Stimulated activated CD4-positive, alpha-beta T cell treated with anti-CD3 and anti-CD28 coated beads, Interleukin-4, amount 100 ng/mL, for 24 hours (primary cell): ENCODE measurements at places on chromosomes 3 and 15.

GRCh38 chr3:37987315-37987697 lies 3.3 kb upstream of the VILL start:
- no peak for DNase-seq

- no peak for DNase-seq
Observed at GRCh38 chr15:43094416-43095030, 11.3 kb downstream of the UBR1 start.

DNA sequence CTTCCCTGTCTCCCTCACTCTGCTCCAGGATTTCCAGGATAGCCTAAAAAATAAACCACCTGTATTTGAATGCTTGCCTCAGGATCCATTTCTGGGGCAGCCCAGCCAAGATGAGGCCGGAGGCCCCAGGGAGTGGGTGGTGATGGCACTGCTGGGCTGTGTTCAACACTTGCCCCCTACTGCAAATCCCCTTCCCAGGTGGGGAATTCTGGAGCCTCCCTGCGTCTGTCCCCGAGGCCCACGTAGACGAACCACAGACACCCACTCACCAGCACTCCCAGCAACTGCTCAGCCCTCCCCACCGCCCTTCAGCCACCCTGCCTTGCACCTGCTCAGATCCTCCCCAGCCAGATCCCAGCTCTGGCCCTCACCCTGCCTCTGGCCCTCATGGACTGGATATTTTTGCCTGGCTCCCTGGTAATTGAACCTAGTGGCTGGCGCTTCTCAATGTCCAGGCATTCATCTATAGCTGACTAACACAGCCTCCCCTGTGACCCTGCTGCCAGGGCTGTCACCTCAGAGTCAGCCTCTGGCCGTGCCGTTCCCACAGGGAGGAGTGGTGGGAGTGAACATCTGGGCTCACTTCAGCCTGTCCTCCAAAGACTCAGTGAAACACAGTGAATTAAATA lies 17.1 kb upstream of the EPB42 start:
- no peak for DNase-seq

- DNase-seq = no peak
Observed at GRCh38 chr3:192156382-192156781, 571.0 kb downstream of the FGF12 start.

DNA sequence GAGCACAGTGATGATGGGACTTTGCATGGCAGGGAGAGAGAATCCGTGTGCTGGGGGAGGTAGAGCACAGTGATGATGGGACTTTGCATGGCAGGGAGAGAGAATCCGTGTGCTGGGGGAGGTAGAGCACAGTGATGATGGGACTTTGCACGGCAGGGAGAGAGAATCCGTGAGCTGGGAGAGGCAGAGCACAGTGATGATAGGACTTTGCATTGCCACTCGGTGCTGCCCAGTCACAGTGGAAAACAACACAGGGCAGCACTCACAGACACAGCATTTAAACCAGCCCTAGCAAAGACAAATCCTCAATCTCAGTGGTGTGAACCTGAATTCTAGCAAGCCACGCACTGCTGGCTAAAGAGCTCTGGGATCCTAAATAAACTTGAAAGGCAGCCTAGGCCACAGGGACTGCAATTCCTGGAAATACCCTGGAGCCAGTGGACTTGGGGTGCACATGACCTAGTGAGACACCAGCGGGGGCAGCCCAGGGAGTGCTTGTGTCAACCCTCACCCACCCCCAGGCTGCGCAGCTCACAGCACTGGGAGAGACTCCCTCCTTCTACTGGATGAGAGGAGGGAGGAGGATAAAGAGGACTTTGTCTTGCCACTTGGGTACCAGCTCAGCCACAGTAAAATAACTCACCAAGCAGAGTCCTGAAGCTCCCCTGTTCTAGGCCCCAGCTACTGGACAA lies 23.4 kb upstream of the TNK2 start:
- no peak for DNase-seq

DNA sequence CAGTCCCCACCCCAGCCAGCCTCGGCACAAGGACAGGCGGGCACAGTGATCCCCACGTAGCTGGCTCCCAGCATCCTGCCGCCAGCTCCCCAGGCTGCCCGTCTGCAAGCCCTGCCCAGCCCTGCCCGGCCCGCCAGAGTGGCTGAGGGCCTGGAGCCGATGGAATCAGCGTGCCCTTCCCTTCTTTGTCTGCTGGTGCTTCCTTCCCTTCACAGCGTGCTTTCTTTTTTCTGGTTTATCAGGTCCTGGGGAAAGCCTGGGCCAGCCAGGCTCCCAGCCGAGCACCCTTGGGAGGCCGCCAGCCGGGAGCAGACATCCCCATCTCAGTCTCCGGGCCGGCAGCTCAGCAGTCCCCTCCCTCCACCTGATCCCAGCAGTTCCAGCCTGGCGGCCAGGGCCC lies 54.7 kb upstream of the SMAD6 start:
- DNase-seq = no peak

DNA sequence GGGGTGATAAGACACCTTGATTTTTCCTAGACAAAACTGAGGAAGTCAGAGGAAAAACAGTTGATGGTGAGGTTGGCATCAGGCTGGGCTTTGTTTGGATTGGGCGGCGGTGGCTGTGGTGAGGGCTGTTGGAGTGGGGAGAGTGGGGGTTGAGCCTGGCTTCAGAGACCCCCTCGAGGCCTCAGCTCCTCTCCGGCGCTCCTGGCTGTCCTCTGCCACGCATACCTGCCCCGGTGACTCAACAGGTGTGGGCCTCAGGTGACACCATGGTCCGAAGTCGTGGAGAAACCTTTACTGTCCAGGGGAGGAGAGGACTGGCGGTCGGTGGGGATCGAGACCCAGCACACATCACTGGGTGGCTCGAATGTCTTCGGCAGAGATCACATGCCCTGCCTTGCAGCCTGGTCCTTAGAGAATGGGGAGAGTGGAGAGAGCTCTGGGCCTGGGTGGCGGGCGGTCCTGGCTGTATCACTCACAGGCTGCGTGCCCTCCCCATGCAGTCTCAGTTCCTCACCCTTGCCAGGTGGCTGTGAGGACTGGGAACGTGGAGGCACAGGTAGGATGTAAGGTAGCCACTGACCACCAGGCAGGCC lies 2.6 kb downstream of the APBA2 start:
- no peak for DNase-seq

DNA sequence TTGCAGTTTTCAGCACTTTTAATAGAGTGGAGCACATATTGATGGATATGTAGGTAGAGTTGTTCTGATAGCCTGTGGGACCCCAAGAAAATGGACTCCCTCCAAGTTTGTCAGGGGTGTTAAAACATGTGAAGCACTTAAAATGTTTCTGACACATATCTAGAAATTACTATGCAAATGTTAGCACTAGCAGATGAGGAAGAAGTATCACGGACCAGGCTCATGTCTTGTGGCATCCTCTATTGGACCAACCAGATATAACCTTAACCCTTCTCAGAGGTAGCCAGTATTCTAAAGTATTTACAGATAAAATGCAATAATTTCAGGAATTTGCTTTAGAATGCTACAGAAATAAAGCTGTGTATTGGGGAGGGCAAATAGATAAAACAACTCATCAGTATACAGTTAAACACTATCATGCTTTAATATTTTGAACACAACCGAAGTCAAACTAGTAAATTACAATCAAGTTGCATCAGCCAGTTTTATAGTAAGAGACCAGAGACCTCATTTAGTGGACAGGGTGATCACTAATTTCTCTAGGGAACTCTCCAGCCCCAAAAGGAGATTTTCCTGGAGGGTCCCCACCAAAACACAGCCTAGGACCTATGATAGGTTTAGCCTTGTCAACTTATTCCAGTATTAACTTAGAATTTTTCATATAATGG lies 57.2 kb upstream of the FBN1 start:
- no peak for DNase-seq

GRCh38 chr15:96262549-96263489 lies 67.7 kb upstream of the NR2F2 start:
- no peak for DNase-seq

GRCh38 chr3:177449360-177450006 lies 252.2 kb upstream of the TBL1XR1 start:
- DNase-seq = no peak

GRCh38 chr3:73485877-73486330 lies 138.8 kb downstream of the PDZRN3 start:
- DNase-seq = no peak

DNA sequence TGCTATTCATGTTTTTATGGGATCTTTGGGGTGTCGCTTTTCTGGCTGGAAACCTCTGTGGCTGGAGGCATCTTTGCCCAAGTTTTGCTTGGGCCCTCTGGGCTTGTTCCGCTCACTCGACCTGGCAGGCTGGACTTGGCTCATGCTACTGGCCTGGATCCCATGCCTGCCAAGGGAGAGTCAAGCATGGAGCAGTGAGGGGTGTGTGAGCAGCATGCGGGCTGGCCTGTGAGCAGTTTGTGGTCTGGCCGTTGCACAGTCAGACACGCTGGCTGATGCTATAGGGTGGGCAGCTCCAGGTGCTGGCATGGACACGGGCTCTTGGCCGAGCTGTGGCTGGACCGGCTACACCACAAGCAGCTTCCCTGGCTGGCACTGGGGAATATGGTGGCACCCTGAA lies 491.1 kb downstream of the AGBL1 start:
- no peak for DNase-seq

- no peak for DNase-seq
Observed at GRCh38 chr3:40765884-40766283, 241.1 kb downstream of the ZNF621 start.

DNA sequence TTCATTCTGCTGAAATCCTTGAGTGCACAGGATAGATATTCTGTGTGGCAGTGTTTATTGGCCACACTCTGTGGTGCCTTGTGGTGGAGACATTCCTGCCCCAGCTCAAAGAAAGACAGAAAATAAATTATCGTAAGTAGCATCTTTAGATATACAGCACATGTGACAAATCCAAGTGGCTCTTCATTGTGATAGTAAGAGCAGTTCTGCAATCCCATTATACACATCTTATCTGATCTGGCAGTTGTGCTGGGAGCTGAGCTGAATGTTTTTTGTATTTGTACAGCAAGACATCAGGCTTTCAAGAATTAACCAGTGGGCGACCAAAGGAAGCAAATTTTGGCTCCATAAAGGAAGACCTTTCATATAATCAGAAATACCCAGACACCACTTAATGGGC lies 235.3 kb upstream of the MRPL3 start:
- DNase-seq = no peak

DNA sequence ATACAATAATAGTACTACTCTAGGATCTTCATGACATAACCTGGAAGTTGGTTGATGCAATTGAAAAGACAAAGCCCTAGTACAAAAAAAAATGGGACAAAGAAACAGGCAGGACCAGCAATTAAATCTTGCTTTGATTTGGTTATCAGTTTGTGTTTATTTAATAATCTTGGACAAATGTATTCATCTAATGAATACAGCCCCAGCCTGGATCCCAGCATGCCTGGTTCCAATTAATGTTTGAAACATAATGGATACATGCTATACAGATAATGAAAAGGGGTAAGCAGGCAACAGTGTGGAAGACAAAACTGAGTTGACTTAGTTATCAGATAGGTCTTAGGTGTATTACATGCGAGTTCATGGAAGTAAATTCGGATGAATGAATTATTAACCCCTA lies 29.6 kb upstream of the SATB1 start:
- DNase-seq = no peak

- DNase-seq = no peak
Observed at GRCh38 chr3:12982619-12983101, 90.6 kb downstream of the IQSEC1 start.

- no peak for DNase-seq
Observed at GRCh38 chr3:133475245-133476010, 75.6 kb downstream of the BFSP2 start.

GRCh38 chr15:51121118-51121517 lies 26.4 kb upstream of the TNFAIP8L3 start:
- no peak for DNase-seq

DNA sequence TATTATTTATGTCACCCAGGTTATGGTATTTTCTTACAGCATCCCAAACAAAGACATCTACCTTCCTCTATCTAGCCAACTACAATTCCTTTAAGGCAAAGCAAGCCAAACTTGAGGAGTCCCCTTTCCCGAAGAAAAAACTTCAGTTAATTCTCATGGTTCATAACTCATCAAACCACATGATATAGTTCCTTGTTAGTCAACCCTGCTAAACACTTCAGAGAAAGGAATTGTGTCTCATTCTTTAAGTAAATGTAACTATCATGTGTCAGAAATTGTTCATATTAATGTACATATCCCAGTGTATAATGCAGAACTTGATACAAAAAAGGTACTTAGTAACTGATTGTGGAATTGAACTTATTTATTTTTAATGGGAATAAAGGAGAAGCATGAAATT lies 44.4 kb downstream of the ST3GAL6 start:
- DNase-seq = no peak

- no peak for DNase-seq
Observed at GRCh38 chr3:31166249-31166885, 271.9 kb upstream of the GADL1 start.
